ENCODE measurements at places on chromosomes 5 and 9.

DNA sequence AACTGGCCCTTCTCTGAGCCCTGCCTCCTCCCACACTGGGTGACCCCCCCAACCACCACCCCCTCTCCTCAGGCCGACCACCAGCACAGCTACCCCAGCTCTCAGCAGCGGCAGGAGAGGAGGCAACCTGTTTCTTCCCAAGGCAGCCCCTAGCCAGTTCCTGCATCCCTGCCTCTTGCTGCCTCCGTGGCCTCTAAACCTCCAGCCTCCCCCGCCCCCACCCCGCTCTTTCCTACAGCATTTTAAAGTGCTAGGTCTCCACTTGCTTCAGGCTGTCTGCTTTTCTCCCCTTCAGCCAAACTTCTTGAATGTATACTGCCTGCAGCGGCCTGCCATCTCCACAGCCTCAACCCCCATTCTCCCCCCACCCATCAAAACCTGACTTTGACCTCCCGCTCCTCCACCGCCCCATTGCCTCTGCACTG, 135.6 kb downstream of the DAB2IP start:
- DNase-seq, result no peak

GRCh38 chr5:139027150-139027549, 152.0 kb upstream of the LRRTM2 start:
- no peak for DNase-seq

- no peak for DNase-seq
Observed at GRCh38 chr5:110032376-110032775, 342.6 kb downstream of the MAN2A1 start.

GRCh38 chr5:179783128-179783527, 10.7 kb upstream of the LTC4S start:
- DNase-seq, result no peak

GRCh38 chr9:108244686-108245085, 611.1 kb downstream of the ACTL7B start:
- DNase-seq, result no peak

GRCh38 chr5:14168144-14168792, 25.1 kb downstream of the TRIO start:
- peak; percentile 67 for DNase-seq

DNA sequence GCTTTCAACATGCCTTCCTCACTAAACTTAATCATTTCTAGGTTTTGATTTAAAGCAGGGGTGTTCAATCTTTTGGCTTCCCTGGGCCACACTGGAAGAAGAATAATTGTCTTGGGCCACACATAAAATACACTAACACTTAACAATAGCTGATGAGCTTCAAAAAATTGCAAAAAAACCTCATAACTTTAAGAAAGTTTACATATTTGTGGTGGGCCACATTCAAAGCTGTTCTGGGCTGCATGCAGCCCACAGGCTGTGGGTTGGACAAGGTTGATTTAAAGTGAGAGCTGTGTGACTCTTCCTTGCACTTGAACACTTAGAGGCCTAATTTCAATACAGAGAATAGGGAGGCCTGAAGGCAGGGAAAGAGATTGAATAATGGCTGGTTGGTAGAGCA, 598.3 kb downstream of the EFNA5 start:
- peak; percentile 50 for DNase-seq

DNA sequence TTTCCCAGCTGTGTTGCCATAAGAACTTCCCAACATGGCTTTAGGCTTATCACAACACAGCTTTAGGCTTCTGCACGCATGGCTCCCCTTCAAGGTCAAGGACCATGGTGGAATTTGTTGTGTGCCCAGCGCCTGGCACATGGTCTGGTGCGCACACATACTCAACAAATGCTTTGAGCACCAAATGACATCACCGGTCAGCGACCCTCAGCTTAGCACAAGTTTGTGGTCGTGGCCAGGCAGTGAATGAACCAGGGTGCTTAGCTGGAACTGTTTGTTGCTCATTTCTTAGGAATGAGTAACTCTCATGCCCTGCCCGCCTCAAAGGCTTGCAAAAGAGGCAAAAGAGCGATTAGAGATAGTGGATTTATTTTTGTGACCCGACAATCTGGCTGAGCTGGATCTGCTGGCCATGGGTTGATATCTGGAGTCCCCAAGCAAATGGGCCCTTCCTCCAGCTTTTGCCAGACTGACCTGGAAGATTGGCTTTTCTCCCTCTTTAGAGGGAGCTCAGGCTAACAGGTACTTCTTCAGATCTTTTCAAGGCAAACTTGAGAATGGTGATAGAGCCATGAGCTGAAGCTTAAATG, 58.9 kb downstream of the DAP start:
- DNase-seq, result peak; percentile 98

All from ELR (cell line).